Aorta (tissue), 5 donors: ENCODE measurements at places on chromosomes 13 and 19. TPM values are rescaled to one million over a fixed set of nuclear protein-coding genes. Genes with fewer than 3 reads are reported as not detected.
A peak's percentile ranks its signal among the peaks of the same experiment; 100 is the strongest.

GRCh38 chr19:5822181-5822844 lies 17.2 kb downstream of the FUT6 start:
- no peaks in the 10 kb centered on the region for H3K36me3 ChIP-seq
- no peak overlapping the region for H3K27ac ChIP-seq
- no peaks in the 10 kb centered on the region for H3K27me3 ChIP-seq
- DNase-seq, result no peak
- no peaks in the 10 kb centered on the region for H3K4me1 ChIP-seq

DNA sequence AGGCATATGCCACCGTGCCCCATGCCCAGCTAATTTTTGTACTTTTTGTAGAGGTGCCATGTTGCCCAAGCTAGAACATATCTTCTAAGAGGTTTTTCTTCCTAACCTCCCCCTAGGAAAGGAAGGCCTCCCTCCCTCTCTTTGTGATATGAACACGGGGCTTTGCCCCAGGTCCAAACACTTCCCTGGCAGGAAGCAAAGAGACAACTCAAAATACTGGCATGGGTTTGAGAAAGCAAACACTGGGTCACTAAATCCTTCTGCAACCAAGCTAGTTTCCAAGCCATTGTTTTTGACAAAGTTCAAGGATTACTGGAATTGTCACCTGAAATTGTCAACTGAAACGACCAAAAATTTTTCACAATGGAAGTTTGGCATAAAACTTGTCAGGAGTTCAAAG lies 8.8 kb downstream of the CC2D1A start:
- no peak for DNase-seq
- H3K4me1 ChIP-seq, result no peaks in the 10 kb centered on the region
- no peak overlapping the region for H3K27ac ChIP-seq

DNA sequence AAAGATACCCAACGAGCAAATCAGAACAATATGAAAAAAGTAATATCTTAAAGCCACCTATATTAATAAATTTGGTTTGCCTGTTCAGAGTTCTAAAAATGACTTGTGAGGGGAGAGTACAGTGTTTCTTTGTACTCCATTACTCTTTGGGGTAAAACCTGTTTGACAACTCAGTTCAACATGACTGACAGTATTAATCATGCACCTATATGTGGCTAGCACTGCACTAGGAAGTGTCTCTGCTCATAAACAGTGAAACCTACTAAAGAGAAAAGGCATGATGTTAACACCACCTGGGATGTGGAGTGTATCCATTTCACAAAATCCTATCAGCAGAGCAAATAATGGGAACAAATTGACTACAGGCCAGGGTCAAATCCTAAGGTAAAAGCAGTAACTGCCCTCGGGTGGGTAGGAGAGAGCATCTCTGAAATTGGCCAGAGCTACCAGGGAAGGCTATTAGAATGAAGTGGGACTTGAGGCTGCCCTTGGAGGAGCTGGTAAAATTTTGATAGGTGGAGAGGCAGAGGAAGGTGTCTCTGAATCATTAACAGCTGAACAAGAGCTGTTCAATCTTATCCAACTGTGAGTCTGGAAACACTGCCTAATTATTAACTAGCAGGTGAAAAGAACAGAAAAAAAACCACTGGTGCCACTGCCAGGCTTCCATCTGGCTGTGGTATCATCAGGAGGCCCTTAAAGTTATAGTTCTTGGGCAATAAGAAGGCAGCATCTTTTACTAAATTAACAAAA lies 365.1 kb downstream of the DNAJC15 start:
- H3K27me3 ChIP-seq, result no peaks in the 10 kb centered on the region
- H3K36me3 ChIP-seq, result no peaks in the 10 kb centered on the region
- H3K27ac ChIP-seq, result no peak overlapping the region
- no peak overlapping the region for H3K4me3 ChIP-seq

DNA sequence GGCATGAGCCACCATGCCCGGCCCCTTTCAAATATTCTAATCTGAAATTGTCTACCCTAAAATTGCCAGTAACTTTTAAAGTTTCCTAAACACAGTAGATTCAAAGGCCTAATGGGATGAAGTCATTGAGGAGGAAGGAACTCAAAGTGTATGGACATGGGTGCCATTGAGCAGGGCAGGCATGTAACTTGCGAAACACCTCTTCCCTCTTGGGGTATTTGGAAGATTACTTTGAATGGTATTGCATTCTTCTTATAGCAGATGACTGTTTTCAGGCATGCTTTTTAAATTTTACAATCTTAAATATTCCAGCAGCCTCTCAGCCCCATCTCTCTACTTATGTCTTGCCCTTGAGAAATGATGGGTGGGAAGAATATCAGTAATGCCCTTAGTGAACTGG lies 21.0 kb downstream of the TM9SF2 start:
- H3K4me1 ChIP-seq, result no peaks in the 10 kb centered on the region
- H3K36me3 ChIP-seq, result peaks cover 3% of the 10 kb centered on the region
- no peak for DNase-seq
- no peaks in the 10 kb centered on the region for H3K27me3 ChIP-seq
- H3K4me3 ChIP-seq, result no peak overlapping the region
- no peak overlapping the region for H3K27ac ChIP-seq

- no peaks in the 10 kb centered on the region for H3K27me3 ChIP-seq
- no peak overlapping the region for H3K4me3 ChIP-seq
- no peak overlapping the region for H3K27ac ChIP-seq
- DNase-seq, result no peak
- no peaks in the 10 kb centered on the region for H3K4me1 ChIP-seq
- H3K36me3 ChIP-seq, result no peaks in the 10 kb centered on the region
These were observed 33.6 kb downstream of the ATP7B start for GRCh38 chr13:51977625-51978024.

DNA sequence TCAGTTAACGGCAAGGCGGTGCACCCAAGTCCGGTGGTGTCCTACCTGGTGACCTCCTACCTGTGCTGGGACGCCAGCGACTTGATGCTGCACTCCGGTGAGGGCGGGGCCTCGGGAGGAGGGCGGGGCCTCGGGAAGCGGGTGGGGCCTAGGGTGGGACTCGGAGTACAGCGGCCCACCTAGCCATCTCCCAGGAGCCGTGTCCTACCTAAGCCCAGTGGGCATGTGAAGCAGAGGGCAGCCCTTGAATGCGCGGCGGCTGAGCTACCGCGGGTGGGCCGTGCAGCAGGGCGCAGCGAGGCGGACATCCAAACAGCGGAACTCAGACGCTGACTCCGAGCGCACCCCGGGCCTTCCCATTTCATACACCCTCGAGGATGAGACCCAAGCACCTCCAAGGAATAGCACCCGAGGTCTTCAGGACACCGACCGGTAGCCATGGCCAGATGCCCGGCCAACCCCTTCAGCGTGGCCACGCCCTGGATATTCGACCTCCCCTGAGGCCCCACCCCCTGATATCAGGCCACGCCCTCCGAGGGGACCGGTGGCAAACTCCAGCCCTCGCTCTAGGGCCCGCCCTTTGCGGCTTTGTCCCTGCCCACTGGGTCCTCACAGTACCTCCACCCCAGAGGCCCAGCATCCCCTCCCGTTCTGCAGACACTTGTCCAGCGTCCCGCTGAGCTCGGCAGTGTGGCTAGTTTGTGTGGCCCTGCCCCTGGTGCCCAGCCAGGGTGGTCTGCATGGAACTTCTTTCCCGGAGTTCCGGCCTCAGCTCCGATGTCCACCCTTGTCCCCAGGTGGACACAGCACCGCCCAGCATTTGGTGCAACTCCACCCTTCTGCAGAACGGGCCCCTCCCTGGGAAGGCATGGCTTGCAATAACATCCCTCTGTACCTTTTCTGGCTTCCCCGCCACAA lies 5.4 kb downstream of the KLK1 start:
- no peaks in the 10 kb centered on the region for H3K36me3 ChIP-seq
- H3K27me3 ChIP-seq, result no peaks in the 10 kb centered on the region
- no peaks in the 10 kb centered on the region for H3K4me1 ChIP-seq
- DNase-seq, result no peak
- no peak overlapping the region for H3K4me3 ChIP-seq

GRCh38 chr13:36297366-36298338 lies at the start of gene CCDC169:
Gene CCDC169 (minus strand): TSS chr13:36297814. CDS start chr13:36297719, 95 bp downstream.
- no peaks in the 10 kb centered on the region for H3K4me1 ChIP-seq
- no peak within 1 kb of the TSS for H3K27ac ChIP-seq
- no peaks in the 10 kb centered on the region for H3K36me3 ChIP-seq
- H3K4me3 ChIP-seq, result peak within 1 kb of the TSS; percentile 63

- H3K27me3 ChIP-seq, result no peaks in the 10 kb centered on the region
- no peaks in the 10 kb centered on the region for H3K4me1 ChIP-seq
- H3K4me3 ChIP-seq, result no peak overlapping the region
- DNase-seq, result peak; percentile 92
- no peak overlapping the region for H3K27ac ChIP-seq
- no peaks in the 10 kb centered on the region for H3K36me3 ChIP-seq
These were observed 2.3 kb upstream of the STRN4 start for GRCh38 chr19:46748325-46749109.

DNA sequence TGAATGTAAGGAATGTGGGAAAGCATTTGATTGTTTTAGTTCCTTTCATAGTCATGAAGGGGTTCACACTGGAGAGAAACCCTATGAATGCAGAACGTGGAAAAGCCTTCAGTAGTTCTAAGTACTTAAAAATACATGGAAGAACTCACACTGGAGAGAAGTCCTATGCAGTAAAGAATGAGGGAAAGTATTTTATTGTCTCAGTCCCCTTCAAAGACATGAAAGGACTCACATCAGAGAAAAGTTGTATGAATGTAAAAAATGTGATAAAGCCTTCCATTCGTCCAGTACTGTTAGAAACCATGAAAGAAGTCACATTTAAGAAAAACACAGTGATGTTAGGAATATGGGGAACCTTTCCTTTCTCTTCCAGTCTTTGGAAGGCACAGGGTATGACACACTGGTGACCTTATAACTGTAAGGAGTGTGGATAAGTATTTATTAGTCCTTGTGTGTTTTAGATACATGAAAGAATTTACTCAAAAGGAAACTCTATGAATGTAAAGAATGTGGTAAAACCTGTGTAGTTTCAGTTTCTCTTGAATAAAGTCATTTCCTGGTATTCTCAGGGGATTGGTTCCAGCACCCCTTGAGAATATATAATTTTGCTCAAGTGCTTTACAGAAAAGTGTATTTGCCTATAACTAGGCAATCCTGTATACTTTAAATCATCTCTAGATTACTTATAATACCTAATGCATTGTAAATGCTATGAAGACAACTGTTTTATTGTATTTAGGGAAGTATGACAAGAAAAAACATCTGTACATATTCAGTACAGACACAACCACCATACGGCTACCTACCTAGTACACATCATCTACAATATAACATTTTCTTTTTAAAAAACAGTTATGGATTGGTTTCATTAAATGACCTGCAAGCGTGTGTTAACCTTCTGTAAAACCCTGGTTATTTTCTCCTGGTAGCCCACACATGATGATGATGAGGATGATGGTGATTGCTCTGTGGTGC lies 52.8 kb downstream of the ZNF823 start:
- H3K27ac ChIP-seq, result no peak overlapping the region
- H3K27me3 ChIP-seq, result no peaks in the 10 kb centered on the region
- no peaks in the 10 kb centered on the region for H3K36me3 ChIP-seq
- DNase-seq, result no peak
- no peaks in the 10 kb centered on the region for H3K4me1 ChIP-seq
- H3K4me3 ChIP-seq, result no peak overlapping the region

DNA sequence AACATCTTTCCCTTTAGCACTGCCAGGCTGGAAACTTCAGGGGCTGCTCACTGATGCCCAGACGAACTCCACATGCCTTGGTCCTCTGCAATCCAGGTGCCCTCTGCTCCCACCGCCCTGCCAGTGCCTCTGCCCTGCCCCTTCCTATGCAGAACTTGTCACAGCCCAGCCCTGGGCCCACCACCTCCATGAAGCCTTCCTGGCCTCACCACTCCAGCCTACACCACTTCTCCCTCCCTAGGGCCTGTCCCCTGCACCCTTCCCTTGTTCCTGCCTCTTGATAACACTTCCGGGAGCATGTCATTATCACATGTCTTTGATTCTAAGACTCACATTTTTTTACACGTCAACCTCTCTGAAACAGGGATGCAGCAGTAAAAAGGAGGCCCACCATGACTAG lies 627.2 kb downstream of the UQCRFS1 start:
- no peaks in the 10 kb centered on the region for H3K36me3 ChIP-seq
- H3K27ac ChIP-seq, result no peak overlapping the region
- H3K4me3 ChIP-seq, result no peak overlapping the region

DNA sequence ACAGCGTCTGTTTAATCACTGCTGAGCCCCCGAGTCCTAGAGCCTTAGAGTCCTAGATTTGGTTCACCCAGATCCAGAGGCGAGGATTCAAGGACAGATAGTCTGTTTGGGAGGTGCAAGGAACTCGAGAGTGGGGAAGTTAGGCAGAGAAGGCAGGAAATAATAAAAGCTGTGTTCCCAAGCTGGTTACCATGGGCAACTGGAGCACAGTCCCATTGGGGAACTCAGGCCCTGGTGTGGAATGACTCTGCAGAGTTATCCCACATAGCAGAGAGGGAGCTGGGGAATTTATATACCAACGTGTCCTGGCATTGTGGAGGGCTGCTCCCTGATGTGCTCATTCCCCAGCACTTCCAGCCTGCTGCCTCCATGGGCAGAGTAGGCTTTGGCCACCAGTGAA lies 9.7 kb downstream of the IGSF23 start:
- no peak overlapping the region for H3K4me3 ChIP-seq
- H3K27me3 ChIP-seq, result no peaks in the 10 kb centered on the region
- no peaks in the 10 kb centered on the region for H3K4me1 ChIP-seq
- no peaks in the 10 kb centered on the region for H3K36me3 ChIP-seq

- no peak for DNase-seq
- H3K4me3 ChIP-seq, result no peak overlapping the region
- H3K36me3 ChIP-seq, result no peaks in the 10 kb centered on the region
These were observed 104.8 kb upstream of the MIR17HG start for GRCh38 chr13:91242652-91243051.

GRCh38 chr13:51825681-51826254 lies 19.2 kb downstream of the TMEM272 start:
- H3K27ac ChIP-seq, result no peak overlapping the region
- no peaks in the 10 kb centered on the region for H3K36me3 ChIP-seq
- no peak for DNase-seq

DNA sequence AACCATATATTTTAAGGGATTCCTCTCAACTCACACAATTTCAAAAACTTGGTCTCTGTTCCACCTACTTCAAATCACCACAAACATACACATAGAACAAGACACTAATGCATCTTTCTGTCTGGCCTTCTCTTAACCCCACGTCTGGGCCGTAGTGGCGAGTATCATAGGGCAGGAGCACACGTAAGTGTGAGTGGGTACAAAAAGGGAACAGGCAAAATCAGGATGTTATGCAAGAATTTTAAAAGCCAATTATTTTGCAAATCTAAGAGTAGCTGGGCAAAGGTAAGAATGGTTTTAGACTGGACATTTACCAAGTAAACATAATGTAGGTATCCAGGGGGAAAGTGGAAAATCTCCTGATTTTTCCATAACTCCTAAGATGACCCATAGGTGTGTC lies 35.1 kb downstream of the MTMR6 start:
- no peaks in the 10 kb centered on the region for H3K27me3 ChIP-seq
- no peaks in the 10 kb centered on the region for H3K4me1 ChIP-seq
- H3K4me3 ChIP-seq, result no peak overlapping the region
- H3K36me3 ChIP-seq, result peaks cover 9% of the 10 kb centered on the region

- no peak overlapping the region for H3K4me3 ChIP-seq
- H3K27ac ChIP-seq, result no peak overlapping the region
- H3K4me1 ChIP-seq, result peaks cover 6% of the 10 kb centered on the region
- H3K36me3 ChIP-seq, result no peaks in the 10 kb centered on the region
These were observed 84.5 kb downstream of the DOCK9 start for GRCh38 chr13:98893371-98893770.

ZNF541 gene
- total RNA-seq, result 0.30 TPM

OR4F17 gene
- not detected for total RNA-seq

GDF15 gene
- total RNA-seq, result 9.8 TPM

CEACAM20 gene
- total RNA-seq, result not detected

NKPD1 gene
- total RNA-seq, result not detected

CD33 gene
- total RNA-seq, result 15.0 TPM

SMIM44 gene
- not detected for total RNA-seq

PLPPR2 gene
- total RNA-seq, result 36.4 TPM

ZNF71 gene
- 9.7 TPM for total RNA-seq

PDX1 gene
- not detected for total RNA-seq

CEACAM19 gene
- 12.7 TPM for total RNA-seq

ATP1A3 gene
- total RNA-seq, result not detected

FKBP8 gene
- total RNA-seq, result 225 TPM
